ENCODE measurements at places on chromosomes 1 and 21.

- DNase-seq, result no peak
Measured at GRCh38 chr1:244191581-244191980, 140.5 kb downstream of the ZBTB18 start.

GRCh38 chr1:70093250-70093975 is 112.0 kb downstream of the LRRC40 start:
- DNase-seq, result no peak

GRCh38 chr1:14328685-14329084 is 269.8 kb upstream of the KAZN start:
- DNase-seq, result no peak

GRCh38 chr1:47578721-47579419 is 141.0 kb downstream of the FOXD2 start:
- no peak for DNase-seq

- DNase-seq, result no peak
Measured at GRCh38 chr1:160710517-160711252, 937 bp downstream of the CD48 start.

- DNase-seq, result no peak
Measured at GRCh38 chr1:193633093-193633492, 446.7 kb upstream of the B3GALT2 start.

DNA sequence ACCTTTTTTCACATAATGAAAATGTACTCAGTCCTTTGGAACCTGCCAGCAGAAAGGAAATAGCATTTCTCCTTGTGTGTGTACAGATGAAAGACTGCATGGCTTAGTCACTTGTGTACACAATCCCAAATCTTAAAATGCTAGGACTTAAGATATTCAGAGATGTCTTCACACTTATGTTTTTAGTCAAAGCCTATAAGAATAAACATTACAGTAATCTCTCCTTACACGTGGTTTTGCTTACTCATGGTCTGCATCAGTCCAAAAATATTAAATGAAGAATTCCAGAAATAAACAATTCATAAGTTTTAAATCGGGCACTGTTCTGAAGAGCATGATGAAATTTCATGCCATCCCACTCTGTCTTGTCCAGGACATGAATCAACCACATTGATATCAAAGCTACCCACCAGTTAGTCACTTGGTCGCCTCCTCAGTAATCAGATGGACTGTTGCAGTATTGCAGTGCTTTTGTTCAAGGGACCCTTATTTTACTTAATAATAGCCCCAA is 75.7 kb upstream of the RRP15 start:
- DNase-seq, result no peak

DNA sequence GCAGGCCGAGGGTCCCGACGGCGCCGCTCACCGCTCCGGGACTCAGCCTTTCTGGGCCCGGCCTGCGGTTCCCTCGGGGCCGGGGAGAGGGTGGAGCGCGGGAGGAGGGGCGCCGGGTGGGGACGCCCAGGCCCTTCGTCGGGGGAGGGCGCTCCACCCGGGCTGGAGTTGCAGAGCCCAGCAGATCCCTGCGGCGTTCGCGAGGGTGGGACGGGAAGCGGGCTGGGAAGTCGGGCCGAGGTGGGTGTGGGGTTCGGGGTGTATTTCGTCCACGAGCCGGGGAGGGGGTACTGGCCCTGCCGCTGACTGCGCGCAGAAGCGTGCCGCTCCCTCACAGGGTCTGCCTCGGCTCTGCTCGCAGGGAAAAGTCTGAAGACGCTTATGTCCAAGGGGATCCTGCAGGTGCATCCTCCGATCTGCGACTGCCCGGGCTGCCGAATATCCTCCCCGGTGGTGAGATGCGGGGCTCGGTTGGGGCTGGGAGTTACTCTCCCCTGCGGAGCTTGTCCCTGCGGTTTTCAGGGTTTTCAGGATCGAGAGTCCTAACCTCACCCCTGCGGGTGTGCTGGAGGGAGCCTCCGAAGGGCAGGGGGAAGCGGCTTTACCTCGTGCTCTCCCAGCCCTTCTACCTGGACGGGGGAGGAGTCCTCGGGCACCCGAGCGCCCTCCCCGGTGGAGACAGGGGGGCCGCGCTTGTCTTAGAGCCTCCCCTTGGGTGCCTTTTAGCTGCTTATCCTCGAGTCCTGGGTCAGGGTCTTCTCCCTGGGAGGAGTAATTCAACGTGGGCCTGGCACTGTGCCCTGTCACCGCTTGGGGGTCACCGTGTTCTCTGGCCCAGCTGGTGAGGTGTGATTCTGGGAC is 2.1 kb downstream of the SAMD11 start:
- DNase-seq, result no peak

DNA sequence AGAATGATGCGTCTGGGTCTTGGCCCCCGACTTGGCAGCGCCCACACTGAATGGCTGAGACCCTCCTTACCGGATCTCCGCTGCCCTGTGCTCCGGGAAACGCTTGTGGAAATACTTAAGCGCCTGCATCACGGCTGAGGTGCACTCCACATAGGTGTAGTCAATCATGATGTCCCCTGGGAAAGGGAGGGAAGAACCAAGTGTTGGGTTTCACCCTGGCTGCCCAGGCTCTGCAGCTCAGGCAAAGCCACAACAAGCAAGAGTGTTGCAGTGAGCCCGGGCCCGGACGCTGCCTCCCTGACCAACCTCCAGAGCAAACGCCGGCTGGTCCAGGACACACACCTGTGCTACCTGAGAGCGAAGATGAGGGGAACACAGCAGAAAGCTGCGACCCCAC is 21.5 kb upstream of the SPATC1L start:
- DNase-seq, result no peak

DNA sequence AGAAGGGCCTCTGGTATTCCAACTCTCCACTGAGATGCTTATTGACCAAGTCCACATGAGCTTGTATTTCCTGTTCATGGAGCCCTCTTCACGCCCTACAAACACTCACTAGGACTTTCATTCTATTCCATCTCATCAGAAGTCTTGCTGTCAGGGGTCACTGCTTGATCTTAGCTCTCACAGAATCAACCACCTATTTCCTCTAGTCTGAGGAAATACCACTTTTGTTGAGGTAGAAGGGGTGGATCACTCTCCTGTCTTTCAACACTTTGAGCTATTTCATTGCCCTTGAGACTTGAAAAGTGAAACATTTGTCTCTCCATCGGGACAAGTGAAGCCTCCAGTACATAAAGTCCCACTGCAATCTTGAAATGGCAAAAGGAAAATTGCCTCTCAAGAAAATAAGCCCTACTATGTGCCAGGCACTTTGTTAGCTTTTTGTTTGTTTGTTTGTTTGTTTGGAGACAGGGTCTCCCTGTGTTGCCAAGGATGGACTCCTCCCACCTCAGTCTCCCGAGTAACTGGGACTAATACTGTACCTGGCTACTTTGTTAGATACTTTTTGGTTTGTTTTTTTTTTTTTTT is 19.8 kb upstream of the FAM110D start:
- no peak for DNase-seq

- DNase-seq, result no peak
Measured at GRCh38 chr1:222416001-222416791, 131.7 kb downstream of the HHIPL2 start.
